Posterior vena cava (tissue), 2 donors: ENCODE measurements at places on chromosomes 7 and 10.

DNA sequence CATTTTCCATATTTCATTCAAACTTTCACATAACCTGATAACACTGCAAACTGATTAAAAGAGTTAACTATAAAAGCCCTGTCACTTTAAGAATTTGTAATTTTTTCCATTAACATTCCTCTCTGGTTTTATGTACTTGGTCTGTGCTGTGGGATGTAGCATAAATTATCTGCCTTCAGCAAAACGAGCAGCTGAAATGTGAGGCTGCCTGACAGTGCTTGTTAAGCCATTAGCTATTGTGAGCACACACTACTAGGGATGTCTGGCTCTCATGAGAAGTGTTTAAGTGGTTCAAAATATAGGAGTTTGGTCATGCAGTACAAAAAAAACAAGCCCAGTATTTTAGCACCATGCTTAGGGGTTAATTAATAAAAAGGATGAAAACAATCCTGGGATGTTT is 63.0 kb downstream of the HOXA1 start:
- DNase-seq = no peak

GRCh38 chr10:89644691-89644966 is 413 bp downstream of the PANK1 start:
- DNase-seq = peak; percentile 82

- no peak for DNase-seq
Measured at GRCh38 chr7:23211589-23211988, 29.7 kb downstream of the NUP42 start.

GRCh38 chr10:24440817-24441797 is 232.2 kb downstream of the KIAA1217 start:
- no peak for DNase-seq

DNA sequence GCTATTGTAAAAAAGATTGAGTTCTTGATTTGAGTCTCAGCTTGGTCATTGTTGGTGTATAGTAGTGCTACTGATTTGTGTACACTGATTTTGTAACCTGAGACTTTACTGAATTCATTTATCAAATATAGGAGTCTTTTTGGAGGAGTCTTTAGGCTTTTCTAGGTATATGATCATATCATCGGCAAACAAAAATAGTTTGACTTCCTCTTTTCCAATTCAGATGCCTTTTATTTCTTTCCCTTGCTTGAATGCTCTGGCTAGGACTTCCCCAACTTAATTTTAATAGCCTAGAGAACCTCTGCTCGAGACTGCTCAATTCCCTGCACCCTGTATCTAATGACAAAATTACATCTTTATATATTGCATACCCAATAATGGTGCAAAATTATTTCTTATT is 154.4 kb downstream of the CCDC7 start:
- DNase-seq = no peak

DNA sequence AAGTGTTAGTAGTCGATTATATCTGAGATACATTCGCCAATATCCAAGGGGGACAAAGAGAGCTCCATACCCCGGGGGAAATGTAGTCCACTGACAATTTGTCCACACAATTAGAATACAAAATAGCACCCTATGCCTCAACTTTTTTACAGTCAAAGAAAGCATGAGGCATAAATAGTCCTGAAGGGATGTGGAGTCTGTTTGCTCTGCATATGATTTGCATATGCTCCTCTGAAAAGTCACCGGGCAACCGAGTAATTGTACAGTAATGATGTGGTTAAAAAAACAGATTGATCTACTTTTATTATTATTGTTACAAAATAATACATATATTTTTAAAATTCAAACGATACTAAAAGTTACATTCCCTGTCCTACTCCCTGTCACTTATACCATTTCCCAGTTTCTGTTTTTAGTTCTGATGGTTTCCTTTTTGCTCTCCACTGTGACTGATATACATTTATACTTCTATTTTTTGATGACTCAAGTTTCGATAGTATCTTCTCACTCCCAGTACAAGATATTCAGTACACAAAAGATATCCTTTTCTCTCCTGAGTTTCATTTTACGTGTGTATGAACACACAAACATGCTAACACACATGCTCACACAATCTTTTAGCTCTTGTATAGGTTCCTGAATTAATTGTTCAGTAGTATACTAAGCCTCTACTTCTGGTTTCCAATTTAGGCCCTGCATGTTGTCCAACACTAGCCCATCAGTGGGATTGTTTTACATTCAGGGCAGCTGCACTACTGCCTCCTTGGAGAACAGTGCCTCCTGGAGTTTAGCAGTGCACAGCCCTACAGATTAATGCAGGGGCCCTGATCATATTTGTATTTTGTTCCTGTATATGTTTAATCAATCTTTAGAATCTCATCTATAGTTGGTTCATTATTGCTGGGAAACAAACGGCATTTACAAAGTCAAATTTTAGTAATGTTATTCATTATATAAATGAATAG is 130.9 kb downstream of the TES start:
- no peak for DNase-seq

DNA sequence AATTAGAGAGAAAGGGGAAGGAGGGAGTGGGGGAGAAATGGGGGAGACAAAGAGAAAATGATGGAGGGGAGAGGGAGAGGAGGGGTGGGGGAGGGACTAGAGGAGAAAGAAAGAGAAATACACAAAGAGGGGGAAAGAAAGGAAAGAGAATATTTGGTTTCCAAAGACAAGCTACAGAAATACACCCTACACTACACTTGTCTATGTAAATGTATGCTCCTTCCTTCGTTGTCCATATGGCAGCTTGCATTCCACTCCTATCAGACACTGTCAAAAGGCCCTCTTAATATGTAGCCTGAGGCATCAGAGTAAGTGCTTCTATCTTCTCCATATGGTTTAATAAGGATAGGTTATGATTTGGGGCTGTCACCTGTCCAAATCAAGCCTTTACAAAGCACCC is 92.8 kb upstream of the FEZF1 start:
- DNase-seq = no peak

- no peak for DNase-seq
Measured at GRCh38 chr7:87567052-87567451, 33.6 kb downstream of the ABCB1 start.

GRCh38 chr10:129774082-129774735 is 189.9 kb downstream of the EBF3 start:
- DNase-seq = peak; percentile 66

DNA sequence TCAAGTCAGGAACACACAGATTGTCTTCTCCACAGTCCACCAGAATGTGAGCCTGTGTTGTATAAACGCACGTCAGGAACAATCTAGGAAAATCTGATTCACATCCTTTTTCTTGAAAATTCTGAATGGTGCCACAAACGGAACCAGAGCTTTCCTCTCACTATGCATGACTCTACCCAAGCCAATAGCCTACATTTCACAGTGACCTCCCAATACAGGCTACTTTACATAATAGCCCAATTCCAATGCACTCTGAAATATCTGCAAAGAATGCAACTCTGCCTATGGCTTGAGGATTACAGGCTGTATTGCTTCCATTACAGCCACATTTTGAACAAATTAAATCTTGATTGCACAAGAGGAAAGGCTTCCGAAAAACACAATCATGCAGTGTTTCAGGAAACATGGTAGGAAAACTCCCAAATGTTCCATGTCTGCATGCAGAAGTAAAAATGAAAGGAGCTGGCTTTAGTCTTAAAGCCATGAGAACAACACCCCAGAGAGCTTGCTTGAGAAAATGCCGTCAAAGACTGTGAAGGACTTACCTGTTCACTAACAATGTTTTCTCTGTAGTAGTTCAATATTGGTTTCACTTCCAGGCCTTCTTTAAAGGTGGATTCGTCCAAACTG is 113.9 kb downstream of the ITGA8 start:
- DNase-seq = no peak

DNA sequence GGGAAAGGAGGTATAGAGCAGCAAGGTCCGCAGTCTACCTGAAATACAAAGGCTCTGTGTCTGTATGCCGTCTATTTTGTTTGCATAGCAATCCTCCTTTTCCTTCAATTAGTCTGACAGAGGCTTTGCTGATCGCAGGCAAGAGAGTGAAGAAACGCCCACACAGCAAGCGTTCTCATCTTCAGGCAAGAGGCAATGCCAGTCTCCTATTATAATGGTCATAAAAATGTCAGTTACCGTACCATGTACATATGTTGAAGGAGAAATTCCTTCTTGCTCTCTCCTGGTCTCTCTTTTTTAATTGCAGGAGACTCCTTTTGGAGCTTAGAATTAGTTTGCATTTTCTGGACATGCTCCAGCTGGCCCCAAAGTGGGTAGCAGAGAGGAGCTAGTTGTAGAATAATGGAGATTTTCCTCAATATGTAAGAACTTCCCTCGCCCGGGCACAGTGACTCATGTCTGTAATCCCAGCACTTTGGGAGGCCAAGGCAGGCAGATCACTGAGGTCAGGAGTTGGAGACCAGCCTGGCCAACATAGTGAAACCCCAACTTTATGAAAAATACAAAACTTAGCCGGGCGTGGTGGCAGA is 139.5 kb downstream of the PFKFB3 start:
- no peak for DNase-seq

DNA sequence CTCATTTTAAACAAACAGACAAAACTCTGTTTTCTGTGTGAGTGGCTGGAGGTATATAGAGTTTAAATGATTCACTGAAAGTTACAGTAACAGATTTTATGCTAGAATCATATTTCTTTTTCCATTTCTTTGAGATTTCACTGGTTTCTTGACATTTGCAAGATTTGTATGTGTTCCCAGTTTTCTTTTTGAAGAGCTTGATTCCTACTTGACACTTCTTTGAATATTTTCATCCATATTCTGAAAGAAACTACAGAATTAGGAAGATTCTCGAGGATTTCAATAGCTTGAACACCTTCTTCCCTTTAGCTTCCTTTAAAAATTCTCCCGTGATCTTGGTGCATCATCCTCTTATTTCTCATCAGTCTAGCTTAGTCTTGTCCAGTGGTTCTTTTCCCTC is 93.6 kb downstream of the ZNF277 start:
- no peak for DNase-seq

GRCh38 chr10:82889728-82890127 is 1014.7 kb downstream of the NRG3 start:
- no peak for DNase-seq

- DNase-seq = no peak
Measured at GRCh38 chr10:114336823-114337509, 67.3 kb downstream of the AFAP1L2 start.

DNA sequence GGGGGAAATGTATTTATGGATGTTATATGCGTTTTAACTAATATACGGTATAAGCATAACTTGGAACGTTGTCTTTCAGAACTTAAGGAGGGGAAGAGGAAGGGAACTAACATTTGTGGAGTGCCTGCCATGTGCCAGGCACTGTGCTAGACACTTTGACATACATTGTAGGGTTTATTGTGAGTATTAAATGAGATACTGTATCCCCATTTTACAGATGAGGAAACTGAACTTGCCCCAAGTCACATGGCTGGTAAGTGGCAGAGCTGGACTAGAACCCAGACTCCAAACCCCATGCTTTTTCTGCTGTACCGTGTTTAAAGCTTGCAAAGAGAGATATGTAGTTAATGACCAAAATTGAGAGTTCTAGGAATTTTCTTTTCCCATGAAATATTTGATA is 74.6 kb downstream of the CREM start:
- no peak for DNase-seq

- DNase-seq = no peak
Measured at GRCh38 chr7:12303062-12303461, 92.0 kb downstream of the TMEM106B start.

- DNase-seq = no peak
Measured at GRCh38 chr10:128808921-128809440, 658.1 kb upstream of the MGMT start.
